ENCODE measurements at places on chromosomes 6 and 20. TPM values are rescaled to one million over a fixed set of nuclear protein-coding genes. Genes with fewer than 3 reads are reported as not detected.

DNA sequence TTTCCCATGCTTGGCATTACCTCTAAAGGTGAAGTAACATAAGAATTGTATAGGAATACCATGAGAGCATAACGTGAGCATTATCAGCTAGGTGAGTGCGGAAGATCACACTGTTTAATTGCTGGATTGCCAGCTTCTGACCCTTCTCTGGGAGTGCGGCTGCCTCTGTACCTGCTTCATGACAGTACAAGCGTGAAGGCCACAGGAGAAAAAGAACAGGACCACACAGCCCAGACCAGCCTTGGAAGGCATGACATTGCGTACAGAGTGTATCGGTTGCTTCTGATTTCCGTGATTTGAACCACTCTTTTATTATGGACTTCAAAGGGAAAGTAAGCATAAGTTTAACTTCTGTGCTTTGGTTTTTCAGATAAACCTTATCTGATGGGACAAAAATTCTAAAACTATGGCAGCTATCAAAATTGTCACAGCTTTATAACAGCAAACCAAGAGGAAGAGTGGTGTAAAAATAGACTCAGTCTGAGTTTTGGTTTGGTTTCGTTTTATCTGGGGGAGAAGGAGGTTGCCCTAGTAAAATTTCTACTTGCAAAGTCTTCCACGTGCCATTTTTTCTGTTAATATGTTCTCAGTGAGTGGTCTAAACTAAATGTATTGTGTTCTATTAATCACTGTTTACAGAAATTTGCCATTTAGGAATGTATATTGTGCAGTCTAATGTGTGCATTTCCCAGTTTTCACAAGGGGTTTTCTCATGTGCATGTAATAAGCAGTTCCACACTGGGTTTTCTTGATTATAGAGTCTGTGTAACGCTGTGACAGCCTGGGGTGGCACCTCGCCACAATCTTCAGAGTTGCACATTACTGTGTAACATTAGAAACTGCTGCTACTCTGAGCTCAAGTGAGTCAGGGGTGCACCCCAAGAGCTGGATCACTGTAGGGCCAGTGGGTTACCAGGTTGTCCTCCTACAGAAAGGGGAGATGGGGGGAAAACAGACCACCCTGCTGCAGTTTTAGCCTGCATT is 97.3 kb downstream of the RPP40 start:
- DNase-seq: no peak

DNA sequence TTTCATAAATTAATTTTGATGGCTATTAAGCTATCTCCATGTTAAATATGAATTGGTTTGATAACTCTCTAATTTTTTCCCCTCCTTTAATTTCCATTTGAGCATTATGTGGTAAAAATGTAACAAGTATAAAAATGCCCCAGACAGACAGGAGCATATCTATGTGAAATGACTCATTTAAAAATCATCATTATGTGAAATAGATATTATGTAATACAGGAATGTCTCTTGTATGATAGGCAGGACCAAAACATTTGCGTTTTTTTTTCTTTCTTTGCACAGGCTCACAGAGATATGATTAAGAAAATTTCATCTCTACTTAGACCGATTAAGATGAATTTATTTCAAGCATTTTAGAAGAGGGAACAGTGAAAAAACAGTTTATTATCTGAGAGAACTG is 95.8 kb downstream of the AKAP7 start:
- no peak for DNase-seq

GRCh38 chr6:167394339-167394738 is 69.5 kb downstream of the TTLL2 start:
- DNase-seq: no peak

- DNase-seq: no peak
These were observed 187.6 kb upstream of the CST7 start for GRCh38 chr20:24761220-24762065.

DNA sequence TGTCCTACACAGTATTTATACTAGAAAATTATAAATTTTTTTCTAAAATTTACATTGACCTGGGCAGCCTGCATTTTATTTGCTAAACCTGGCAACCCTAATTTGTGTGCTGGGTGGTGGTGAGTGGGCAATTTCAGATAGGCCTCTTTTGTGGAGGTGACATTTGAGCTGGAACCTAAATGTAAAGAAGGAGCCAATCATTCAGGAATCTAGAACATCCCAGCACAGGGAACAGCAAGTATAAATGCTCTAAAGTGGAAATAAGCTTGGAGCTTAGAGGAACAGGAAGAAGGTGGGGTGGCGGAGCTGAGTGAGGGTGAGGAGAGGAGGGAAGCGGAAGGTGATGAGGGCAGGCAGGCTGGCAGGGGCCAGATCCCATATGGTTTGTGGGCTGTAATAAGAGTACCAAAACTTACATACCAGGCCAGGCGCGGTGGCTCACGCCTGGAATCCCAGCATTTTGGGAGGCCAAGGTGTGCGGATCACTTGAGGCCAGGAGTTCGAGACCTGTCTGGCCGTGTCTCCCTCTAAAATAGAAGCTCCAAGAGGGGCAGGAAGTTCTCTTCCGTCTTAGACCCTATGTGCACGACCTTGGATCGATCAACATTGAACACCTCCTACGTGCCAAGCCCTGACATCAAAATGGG is 549 bp upstream of the CSE1L start:
- no peak for DNase-seq

DNA sequence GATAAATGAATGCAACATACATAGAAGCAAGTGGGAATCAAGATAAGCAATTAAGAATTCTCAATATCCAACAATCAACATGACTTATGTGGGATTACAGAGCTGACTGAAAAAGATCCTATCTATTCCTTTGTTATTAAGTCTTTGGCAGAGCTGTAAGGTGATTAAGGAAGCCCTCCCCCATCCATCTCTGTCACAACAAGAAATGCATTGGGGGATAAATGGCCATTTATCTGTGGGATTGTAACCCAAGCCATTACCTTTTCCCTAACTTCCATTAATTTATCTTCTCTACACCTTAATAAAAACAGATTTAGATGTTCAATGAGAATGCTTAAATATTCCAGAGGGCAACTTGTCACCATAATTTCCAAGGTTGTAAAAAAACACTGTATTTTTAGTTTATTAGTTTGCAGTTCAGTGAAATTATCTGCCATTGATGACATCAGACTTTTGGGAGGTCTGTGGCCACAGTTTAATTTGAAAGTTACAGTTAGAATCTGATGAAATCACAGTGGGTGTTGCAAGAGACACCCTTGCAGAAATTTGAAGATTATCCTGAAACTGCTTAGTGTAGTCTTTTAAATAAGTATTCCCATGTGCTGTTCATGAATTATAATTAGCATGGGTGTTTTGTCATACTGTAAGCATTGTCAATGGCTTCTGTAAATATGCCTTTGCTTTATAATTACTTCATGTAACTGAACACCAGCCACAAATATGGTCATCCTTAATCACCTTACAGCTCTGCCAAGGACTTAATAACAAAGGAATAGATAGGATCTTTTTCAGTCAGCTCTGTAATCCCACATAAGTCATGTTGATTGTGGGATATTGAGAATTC is 49.4 kb upstream of the FYN start:
- DNase-seq: no peak

DNA sequence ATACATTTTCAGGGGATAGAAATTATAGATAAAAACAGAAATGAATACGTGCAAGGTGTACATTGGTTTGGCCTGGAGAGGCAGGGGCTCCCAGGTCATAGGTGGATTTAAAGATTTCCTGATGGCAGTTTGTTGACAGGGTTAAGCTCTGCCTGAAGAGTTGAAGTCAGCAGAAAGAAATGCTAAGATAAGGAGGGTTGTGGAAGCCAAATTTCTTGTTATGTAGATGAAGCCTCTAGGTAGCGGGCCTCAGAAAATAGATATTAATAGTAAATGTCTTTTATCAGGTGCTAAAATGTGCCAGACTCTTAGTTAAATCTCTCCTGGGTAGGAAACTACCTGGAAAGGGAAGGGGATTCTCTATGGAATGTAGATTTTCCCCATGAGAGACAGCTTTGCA is 188.8 kb downstream of the CDH26 start:
- DNase-seq: no peak

DNA sequence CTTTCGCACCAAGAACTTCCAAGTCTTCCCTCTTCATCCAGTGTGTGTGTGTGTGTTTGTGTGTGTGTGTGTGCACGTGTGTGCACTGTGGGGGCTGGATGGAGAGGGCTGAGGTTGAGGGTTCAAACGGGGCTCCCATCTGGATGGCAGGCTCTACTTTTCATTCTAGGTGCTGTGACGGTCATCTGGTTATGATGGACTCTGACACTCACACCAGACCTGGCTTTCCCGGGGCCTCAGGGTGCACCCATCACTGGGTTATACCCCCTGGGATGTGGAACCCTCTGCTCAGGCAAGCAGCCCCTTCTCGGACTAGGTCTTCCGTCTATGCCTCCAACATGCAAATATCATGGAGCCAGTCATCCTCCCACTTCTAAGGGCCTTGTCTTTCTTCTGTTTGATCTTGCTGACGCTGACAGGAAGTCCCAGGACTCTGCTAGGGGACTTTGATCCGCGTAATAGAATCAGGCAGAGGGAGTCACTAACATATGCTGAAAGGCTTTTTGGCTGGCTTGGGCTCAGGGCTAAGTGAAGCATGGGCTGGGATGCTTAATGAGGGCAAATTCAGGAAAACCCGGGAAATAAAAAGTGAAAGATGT is 313.6 kb downstream of the CDC5L start:
- DNase-seq: no peak

Gene AKAP12
- 267 TPM for total RNA-seq

DNA sequence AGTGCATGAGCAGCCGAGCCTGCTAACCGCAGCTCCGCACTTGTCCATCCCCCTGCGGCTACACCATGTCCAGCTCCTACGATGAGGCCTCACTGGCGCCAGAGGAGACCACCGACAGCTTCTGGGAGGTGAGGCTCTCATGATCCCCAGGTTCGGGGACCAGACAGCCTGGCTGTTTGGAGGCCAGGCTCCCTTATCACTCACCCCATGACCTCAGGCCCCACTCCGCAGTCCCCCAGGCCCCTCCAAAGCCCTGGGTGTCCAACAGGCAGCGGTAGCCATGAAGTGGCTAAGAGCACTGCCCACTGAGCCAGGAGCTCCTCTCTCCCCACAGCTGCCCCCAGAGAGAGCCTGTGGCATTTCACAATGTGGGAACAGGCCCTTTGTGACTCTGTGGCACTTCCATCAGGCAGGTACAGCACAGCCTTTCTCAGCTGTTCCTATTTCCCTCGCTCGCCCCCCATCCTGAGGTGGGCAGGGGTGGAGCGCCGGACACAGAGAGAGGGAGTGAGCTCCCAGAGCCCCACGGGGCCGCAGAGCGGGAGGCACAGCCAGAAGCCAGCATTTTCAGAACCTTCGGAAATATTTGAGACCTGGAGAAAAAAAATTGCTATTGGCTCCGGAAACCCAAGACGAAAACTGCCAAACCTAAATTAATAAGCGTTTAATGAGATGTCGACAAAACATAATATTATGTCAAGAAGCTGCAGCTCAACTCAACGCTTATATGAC is 29.7 kb downstream of the SPDEF start:
- no peak for DNase-seq

GRCh38 chr20:56380375-56380774 is 11.6 kb downstream of the AURKA start:
- DNase-seq: no peak

Gene DYNLT2
- total RNA-seq: 2.1 TPM

DNA sequence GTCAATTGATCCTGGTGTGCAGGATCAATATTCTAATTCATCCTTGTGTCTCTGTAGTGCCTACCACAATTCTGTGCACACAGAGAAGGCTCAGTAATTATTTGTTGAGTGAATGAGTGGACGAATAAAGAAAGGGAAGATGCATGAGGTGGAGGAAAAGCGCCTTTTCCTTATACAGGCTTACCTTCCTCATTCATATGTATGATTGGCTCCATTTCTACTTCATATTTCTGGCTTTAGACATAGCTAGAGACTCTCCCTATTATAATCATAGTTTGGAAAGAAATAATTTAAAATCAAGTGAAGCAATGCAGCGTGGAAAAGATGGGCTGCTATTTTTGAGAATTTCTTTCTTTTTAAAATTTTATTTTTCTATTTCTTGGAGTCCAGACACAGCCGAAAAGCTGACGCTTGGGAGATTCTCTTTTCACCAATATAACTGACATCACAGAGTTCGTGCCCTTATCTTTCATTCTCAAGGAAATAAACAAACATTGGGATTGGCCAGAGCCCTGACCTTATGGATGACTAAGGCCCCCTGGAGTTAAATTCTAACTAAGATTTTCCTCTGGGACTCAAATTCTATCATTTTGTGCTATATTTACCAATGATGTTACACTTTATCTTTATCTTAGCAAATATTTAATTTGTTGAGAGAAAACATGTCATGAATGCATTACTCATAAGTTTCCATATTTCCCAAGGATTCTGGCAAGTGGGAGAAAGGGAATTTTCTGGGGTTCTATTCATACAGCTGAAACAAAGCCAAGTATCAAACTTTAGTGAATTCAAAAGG is 48.1 kb downstream of the PRL start:
- DNase-seq: no peak

- DNase-seq: no peak
These were observed 70.9 kb downstream of the CRYBG1 start for GRCh38 chr6:106431405-106431804.
